ENCODE measurements at places on chromosomes 1 and 21.

DNA sequence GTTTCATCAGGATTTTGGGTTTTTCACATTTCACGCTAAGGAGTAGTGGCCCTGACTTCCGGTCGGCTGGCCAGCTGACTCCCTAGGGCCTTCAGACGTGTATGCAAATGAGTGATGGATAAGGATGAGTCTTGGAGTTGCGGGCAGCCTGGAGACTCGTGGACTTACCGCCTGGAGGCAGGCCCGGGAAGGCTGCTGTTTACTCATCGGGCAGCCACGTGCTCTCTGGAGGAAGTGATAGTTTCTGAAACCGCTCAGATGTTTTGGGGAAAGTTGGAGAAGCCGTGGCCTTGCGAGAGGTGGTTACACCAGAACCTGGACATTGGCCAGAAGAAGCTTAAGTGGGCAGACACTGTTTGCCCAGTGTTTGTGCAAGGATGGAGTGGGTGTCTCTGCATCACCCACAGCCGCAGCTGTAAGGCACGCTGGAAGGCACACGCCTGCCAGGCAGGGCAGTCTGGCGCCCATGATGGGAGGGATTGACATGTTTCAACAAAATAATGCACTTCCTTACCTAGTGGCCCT is 23.1 kb upstream of the TNFRSF1B start:
- peak; percentile 21 for DNase-seq

- peak; percentile 99 for DNase-seq
Observed at GRCh38 chr1:167936068-167936929, at the start of gene DCAF6. DCAF6 (plus strand) TSS chr1:167936683; CDS start chr1:167936912, 229 bp downstream.

GRCh38 chr1:54356680-54357147 is 49.5 kb downstream of the SSBP3 start:
- peak; percentile 18 for DNase-seq

- DNase-seq = no peak
Observed at GRCh38 chr1:211985556-211986264, 49.6 kb downstream of the INTS7 start.

DNA sequence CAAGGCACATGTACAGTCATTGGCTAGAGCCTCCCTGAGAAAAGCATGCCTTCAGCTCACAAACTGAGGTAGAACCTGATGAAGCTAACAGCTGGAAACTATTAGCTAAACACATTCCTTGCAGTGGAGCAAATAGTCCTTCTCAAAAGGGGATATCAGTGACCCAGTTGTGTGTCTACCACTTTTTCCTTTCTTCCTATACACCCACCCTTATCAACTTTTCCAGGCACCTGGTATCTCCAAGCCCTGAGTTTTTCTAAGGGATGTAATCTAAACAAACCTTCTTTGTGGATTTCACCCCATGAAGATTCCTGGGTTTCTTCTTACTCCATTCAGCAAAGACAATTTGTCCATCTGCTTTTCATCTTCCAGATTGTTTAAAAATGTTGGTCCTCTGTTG is 10.5 kb upstream of the ZSWIM5 start:
- DNase-seq = no peak

GRCh38 chr1:240618946-240619345 is 7.0 kb upstream of the GREM2 start:
- DNase-seq = peak; percentile 60

- DNase-seq = no peak
Observed at GRCh38 chr1:63835128-63835527, 61.3 kb downstream of the ROR1 start.

DNA sequence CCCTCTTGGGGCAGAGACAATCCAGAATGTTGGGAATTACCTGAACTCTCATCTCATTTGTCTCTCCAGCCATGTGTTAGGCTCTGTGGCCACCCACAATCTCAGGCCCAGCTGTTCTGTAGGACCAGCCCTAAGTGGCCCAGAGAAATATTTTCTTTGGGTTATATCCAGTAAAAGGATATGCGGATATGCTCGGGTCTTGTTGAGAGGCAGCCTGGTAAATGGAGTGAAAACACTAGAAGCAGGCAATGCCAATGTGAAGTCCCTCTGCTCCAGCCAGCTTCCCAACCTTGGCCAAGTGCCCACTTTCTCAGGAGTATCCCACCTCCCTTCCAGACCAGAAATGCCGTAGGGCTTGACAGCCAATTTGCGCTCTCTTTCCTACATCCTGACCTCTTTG is 192.2 kb downstream of the ST6GALNAC3 start:
- DNase-seq = no peak

DNA sequence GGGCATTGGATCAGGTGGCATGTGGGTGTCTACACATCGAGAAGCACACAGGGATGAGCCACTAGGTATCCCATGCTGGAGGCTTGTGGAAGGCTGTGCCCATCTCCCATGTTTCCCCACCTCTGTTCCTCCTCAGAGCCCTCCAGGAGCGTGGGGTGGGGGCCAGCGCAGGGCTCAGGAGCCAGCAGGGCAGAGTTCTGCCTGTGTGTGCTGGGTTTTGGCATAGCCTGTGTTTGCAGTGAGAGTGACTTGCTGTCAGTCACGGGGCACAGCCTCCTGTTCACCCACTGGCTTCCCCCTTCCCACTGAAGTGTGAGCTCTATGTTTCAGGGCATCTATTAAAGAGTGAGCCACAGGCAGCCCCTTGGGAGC is 10.4 kb downstream of the IBA57 start:
- no peak for DNase-seq

DNA sequence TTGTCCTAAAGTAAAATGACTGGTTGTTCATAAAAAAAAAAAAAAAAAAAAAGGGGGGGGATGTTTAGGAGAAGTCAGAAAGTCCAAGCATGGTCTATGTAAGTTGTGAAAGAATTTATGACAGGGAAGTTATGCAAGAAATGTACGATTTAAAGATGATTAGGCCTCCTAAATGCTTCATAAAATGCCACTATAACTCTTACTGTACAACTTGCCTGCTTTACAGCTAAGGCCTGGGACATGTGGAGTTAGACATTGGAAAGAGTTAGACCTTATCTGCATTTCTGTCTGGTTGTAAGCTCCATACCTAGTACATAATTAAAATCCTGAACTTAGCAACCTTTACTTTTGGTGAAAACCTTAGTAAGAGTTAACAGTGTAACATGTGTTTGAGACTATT is 150.0 kb downstream of the TPR start:
- DNase-seq = no peak

GRCh38 chr1:20981915-20982314 is 194.8 kb downstream of the EIF4G3 start:
- peak; percentile 68 for DNase-seq

DNA sequence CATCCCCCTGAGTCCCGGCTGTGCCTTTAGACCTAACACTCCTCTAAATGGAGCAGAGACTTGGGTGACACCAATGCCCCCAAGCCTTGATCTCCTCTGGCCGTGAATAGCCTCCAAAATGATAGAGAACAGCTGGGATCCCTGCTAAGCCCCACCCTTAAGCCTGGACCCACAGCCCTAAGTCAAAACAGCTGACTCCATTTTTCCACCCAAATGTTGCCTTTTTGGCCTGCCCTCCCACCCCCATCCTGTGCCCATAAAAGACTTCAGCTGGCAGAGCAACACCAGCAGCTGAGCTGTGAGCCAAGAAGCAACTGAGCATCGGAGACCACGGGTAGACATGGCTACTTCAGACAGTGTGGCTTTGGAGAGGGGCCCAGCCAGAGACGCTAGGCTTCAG is 420.8 kb downstream of the NPHP4 start:
- no peak for DNase-seq

GRCh38 chr1:48627486-48627885 is 149.2 kb downstream of the BEND5 start:
- no peak for DNase-seq

DNA sequence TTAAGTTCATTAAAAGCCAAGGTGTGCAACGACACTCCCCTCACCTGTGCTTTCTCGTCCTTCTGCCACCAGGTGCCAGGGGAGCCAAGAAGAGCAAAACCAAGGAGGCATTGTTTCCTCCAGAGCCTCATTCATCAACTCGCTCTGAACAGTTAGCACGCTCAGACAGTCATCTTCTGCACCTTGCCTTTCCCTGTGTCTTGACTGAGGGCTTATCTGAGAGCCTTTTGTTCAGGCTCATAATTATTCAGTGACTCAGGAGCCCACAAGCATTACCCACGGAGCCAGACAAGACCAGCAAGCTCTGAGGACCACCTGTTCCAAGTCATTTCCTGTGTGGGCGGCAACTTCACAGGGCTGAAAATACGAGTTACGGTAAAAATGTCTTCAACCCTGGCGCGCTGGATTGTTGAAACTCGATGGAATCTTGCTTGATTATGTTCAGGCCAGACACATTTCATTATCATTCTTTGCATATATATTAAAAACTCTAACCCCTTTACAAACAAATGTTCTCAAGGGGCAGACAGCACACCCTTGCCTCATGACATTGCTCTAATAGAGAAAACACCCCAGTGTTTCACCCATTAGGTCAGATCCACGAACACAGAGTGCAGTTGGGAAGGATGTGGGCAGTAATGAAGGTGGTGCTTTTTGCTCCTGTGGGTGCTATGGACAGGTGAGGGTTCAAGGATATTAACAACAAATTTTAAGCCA is 89.7 kb upstream of the RUNX1 start:
- DNase-seq = no peak

Measured in OCI-M1 (cell line).